NCI-H446 (cell line): ENCODE measurements at places on chromosomes 13 and 19.
A peak's percentile ranks its signal among the peaks of the same experiment; 100 is the strongest.

DNA sequence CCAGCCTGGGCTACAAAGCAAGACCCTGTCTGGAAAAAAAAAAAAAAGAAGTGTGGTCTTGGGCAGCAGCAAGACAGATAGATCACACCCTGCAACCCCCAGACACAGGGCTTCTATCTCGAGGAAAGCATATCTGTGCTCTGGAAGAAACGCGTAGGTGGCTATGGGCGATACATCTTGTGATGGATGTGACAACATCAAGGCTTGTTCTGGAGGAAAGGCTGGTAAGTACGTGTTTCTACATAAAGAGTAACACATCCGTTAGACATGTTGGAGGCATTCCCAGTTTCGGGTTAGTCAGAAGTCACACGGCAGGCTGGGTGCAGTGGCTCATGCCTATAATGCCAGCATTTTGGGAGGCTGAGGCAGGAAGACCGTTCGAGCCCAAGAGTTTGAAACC, 6.6 kb upstream of the DHDH start:
- peak; percentile 19 for DNase-seq

GRCh38 chr13:79496188-79496587, 15.2 kb downstream of the NDFIP2 start:
- no peak for DNase-seq

- no peak for DNase-seq
Measured at GRCh38 chr13:51048166-51048461, 63.0 kb downstream of the C13orf42 start.

GRCh38 chr13:76035711-76036110, 399.6 kb downstream of the LMO7 start:
- DNase-seq: no peak

- no peak for DNase-seq
Measured at GRCh38 chr19:30879225-30879624, 470.0 kb downstream of the TSHZ3 start.

DNA sequence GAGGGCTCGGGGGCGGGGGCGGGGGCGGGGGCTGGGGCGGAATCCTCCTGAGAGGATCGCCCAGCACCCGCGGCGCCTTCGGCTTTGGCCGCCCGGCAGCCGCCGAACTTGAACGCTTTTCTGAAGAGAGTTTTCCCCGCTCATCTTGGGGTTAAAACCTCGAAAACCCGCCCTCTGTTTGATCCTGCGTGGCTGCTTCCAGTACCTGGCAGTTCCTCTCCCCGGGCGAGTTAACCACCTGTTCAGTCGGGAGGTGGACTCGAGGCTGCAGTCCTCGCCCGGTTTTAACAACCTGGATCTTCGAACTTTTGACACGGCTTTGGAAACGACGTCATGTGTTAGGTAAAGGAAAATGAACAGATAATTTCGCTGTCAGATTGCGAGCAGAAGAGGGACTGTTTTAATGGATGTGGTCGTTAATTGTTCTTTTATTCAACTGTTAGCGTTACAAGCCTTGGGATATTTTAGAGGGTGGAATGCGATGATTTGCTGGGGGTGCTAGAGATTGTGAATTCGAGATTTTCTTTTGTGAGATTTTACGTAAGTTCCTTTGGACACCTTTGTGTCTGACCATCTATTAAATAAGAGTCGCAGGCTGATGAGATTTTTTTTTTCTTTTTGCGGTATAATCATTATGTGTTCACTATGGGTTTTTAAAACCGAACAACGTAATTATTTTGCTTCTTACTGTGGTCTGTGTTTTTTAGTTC, 1.0 kb downstream of the FNDC3A start:
- peak; percentile 9 for DNase-seq

- DNase-seq: no peak
Measured at GRCh38 chr13:47233734-47234133, 336.9 kb upstream of the HTR2A start.

GRCh38 chr19:45852983-45853382, 10.0 kb downstream of the SYMPK start:
- DNase-seq: no peak

- DNase-seq: no peak
Measured at GRCh38 chr19:46861691-46862502, 1.1 kb downstream of the ARHGAP35 start.

DNA sequence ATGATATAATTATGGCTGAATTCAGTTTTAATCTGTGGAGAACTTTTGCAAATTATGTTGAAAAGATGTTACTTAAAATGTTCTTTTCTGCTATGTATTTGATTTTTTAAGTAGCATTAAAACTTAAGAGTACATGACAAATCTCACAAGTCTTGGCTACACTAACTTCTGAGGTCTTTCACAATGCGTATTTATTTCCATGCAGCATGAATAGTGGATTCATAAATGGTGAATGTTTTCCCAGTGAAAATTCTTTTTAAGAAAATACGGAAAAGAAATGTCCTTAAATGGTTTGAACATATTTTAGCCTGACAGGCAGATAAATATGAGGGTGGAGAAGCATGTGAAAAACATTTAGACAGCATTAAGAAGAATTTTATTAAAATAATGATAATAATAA, 30.2 kb downstream of the GARRE1 start:
- no peak for DNase-seq

GRCh38 chr19:2578901-2579677, 103.2 kb downstream of the GADD45B start:
- no peak for DNase-seq

GRCh38 chr13:23087880-23088279, 92.9 kb upstream of the SGCG start:
- DNase-seq: no peak

DNA sequence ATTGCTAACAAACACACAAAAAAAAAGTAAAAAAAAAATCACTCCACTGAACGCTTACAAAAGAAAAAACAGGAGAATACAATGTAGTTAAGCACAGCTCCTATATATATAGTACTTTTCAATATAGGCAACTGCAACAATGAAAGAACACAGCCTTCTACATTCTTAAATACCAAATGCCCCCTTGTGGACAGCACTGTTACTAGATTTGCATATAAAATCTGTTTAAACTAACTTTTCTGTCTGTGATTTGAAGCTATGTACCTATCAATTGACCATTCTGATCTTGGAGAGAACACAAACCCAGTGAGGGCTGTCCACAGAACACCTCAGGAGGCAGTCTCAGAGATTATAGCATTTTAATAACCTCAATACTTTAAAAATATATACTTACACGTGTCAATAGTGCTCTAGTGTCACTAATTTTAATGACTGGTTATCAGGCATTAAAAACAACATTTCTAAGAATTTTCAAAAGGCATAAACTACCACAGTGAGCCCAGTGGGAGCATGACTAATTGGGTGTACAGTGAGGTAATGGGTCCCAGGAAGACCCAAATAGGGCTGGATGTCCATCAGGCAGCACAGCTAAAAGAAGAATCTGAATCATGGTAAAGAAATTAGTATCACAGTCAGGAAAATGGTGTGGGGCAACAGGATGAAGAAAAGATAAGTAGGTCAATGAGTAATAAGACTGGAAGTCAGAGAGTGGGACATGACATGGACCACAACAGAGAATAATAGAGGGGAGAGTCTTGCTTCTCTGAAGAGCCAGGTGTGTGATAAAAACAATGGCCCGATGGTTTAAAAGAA, 22.2 kb downstream of the CCDC169 start:
- DNase-seq: peak; percentile 37

- DNase-seq: no peak
Measured at GRCh38 chr19:2770055-2771013, 12.7 kb downstream of the SGTA start.

- no peak for DNase-seq
Measured at GRCh38 chr13:35465371-35465770, 11.1 kb downstream of the MAB21L1 start.

GRCh38 chr13:45670189-45670885, 31.8 kb upstream of the CBY2 start:
- no peak for DNase-seq

- DNase-seq: no peak
Measured at GRCh38 chr19:4149518-4150288, 3.7 kb upstream of the CREB3L3 start.

DNA sequence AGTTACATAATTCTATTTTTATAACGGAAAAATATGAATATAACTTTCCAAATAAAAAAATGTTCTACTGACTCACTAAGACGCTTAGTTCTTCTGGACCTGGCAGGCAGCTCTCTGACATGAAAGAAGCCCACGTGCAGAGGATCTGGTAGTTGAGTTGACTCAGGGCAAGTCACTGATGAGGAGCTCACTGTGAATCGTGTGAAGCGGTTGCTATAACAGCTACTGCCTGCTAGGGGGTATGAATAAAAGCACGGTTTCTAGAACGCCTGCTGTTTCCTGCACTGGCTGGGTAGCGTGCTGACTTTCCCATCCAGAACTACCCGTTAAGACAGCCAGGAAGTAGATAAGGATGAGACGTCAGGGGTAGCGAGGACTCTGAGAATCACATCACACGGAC, 54.7 kb upstream of the WASF3 start:
- DNase-seq: no peak

GRCh38 chr13:111914241-111915103, 152.5 kb upstream of the SOX1 start:
- no peak for DNase-seq

GRCh38 chr19:56720281-56720680, 48.7 kb upstream of the ZNF835 start:
- no peak for DNase-seq

- no peak for DNase-seq
Measured at GRCh38 chr19:15813916-15814315, 1.5 kb downstream of the OR10H1 start.

GRCh38 chr13:33472446-33472845, 186.9 kb upstream of the STARD13 start:
- no peak for DNase-seq

- no peak for DNase-seq
Measured at GRCh38 chr13:97332742-97333141, 101.2 kb upstream of the RAP2A start.

DNA sequence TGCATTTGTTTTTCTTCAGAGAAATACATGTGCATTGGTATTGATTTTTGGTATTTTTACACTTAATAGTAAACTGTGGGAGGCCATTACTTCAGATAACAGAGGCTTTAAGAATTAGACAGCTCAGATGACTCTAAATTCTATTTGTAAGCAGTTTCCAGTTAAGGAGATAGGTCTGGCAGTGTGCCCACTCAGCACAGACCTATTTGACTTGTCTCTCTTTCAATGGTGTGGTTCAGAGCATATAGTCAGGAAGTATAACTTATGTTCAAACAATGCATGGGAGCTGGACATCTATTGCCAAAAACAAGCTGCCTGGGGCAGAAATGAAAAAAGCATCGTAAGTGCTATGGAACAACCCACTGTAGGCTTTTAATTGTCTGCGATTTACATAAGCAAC, 370.7 kb downstream of the HS6ST3 start:
- DNase-seq: no peak

DNA sequence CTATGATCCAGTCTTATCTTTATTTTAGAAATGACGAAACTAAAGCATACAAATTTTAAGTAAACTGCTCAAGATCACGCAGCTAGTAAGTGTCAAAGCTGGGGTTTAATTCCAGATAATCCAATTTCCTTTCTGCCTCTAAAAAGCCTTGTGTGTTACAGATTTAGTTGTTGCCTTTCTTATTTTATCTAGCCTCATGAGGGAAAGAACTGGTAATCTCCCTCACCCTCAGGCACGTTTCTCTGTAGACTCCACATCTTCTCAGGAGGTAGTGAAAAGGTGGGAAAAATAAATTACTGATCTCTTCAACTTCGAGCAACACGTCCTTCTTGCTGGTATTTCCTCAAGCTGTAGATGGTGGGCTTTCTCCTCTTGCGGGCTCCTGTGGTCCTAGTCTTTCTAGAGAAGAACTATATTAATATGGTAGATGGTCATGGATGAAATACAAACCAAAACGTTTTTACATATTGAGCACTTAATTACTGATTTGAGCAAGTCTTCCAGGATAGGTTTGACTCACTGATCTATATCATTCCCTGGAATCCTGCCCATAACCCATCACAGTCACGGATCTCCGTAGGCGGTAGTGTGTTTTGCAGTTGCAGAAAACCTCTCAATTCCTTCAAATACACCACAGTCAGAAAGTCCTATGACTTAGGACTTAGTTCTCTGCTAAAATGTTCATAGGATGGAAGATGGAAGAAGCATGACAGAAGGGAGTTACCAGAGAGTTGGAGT, 519.5 kb downstream of the DCT start:
- no peak for DNase-seq

GRCh38 chr13:110813646-110814624, 100.4 kb downstream of the ING1 start:
- no peak for DNase-seq

GRCh38 chr19:38735257-38735686, 9.0 kb downstream of the CAPN12 start:
- DNase-seq: no peak

- no peak for DNase-seq
Measured at GRCh38 chr13:52706081-52706480, 33.5 kb downstream of the CNMD start.

DNA sequence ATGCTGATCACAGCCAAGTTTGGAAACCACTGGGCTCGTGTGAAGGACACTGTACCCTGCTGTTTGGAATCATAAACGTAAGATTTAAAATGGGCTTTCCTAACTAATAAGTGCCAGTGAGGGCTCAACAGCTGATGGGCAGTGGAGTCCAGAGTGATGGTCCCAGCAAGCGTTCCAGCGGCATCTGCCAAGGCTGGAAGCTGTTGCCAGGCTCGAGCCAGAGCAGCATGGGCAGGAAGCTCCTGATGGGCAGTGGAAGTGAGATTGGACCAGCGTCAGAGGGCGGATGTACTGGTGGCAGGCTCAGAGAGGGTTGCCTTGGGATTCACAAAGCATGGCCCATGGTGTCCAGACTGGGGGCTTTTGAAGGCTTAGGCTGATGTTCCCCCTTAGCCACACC, 30.2 kb downstream of the COL4A2 start:
- no peak for DNase-seq

DNA sequence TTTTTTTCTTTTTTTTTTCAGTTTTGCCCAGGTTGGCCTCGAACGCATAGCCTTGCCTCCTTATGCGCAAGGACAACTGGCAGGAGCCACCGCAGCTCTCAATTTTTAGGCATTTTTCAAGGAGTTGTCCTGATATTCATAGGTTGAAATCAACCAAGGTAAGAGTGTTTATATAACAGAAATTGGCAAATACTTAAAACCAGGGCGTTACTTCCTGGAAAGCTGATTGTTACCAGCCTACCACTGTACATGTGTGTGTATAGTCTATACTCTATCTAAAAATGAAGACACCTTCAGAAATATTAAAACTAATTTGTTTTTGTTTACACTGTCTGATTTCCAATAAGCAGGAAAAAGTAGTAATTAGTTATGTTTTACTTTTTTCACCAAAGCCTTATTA, 39.2 kb downstream of the GPC6 start:
- no peak for DNase-seq

- no peak for DNase-seq
Measured at GRCh38 chr19:13906521-13906904, 512 bp downstream of the CC2D1A start.

- DNase-seq: no peak
Measured at GRCh38 chr19:17289489-17289888, 7.8 kb downstream of the ANKLE1 start.

- DNase-seq: no peak
Measured at GRCh38 chr19:13670846-13671245, 93.5 kb upstream of the MRI1 start.

- no peak for DNase-seq
Measured at GRCh38 chr19:10111405-10111811, at the start of gene P2RY11. TSS of gene P2RY11 (plus strand) at chr19:10111693. CDS start at chr19:10111722, 29 bp downstream.

GRCh38 chr13:98368019-98368418, 190.9 kb upstream of the RNF113B start:
- DNase-seq: no peak

- DNase-seq: no peak
Measured at GRCh38 chr13:44622261-44622660, 46.1 kb upstream of the TSC22D1 start.

GRCh38 chr13:33870046-33870668, 52.2 kb downstream of the RFC3 start:
- DNase-seq: peak; percentile 11

GRCh38 chr13:74662905-74663304, 528.7 kb upstream of the KLF12 start:
- no peak for DNase-seq
